ENCODE measurements at places on chromosomes 6 and 20.

GRCh38 chr6:20028143-20028542 is 184.1 kb downstream of the MBOAT1 start:
- DNase-seq: no peak

DNA sequence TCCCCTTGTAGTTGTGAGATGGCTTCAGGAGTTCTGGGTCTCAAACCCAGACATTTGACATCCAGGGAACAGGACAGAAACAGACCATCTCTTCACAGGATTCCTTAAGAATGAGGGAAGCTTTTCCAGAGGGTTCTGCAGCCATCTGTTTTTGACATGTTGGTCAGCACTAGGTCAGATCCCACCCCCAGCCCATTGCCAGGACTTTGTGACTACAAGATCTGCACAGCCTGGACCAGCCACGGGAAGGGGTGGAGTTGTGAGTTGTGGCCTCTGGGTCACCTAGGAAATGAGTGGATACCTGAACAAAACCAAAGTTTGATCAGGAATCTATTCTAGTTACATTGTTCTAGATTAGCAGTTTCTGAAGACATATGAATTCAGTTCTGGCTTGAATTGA is 39.2 kb upstream of the SSTR4 start:
- DNase-seq: no peak

DNA sequence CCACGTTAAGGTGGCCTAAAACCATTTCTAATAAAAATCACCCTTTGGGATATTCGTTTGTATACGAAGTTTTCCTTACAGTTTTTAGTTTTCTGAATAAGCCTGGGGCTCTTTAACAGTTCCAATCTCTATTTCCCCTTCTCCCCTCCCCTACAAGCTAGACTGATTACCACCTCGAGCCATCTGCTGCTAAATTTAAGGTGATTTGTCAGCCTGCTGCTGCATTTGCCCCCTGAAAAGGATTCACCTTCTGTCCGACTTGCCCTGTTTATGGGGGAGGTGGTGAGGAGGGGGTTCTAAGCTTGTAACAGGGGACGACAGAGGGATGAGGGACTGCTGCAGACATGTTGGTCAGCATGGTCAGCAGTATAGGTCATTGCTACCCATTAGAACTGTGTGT is 146.3 kb downstream of the JARID2 start:
- DNase-seq: no peak

DNA sequence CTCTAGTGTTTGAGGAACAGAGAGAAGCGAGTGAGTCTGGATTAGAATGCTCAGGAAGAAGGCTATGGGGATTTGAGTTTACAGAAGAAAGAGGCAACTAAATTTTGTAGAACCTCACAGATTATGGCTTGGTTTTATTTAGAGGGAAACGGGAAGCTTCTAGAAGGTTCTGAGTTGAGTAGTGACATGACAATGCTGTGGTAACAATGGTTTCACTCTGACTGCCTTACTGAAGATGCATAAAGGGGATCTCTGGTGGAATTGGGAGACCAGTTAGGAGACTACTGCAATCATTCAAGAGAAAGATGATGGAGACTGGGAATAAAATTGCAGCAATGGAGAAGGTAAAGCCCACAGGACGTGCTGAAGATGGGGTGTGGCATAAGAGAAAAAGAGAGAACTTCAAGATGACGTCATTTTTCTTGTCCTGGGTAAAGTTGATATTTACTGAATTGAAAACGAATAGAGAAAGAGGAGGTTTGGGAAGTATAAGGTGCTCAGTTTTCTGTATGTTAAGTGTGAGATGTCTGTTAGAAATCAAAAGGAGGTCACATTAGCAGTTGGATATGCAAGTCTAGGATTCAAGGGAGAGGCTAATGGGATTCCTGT is 710.1 kb upstream of the NRSN1 start:
- no peak for DNase-seq

- DNase-seq: no peak
These were observed 10.3 kb downstream of the PREX1 start for GRCh38 chr20:48817367-48818030.

DNA sequence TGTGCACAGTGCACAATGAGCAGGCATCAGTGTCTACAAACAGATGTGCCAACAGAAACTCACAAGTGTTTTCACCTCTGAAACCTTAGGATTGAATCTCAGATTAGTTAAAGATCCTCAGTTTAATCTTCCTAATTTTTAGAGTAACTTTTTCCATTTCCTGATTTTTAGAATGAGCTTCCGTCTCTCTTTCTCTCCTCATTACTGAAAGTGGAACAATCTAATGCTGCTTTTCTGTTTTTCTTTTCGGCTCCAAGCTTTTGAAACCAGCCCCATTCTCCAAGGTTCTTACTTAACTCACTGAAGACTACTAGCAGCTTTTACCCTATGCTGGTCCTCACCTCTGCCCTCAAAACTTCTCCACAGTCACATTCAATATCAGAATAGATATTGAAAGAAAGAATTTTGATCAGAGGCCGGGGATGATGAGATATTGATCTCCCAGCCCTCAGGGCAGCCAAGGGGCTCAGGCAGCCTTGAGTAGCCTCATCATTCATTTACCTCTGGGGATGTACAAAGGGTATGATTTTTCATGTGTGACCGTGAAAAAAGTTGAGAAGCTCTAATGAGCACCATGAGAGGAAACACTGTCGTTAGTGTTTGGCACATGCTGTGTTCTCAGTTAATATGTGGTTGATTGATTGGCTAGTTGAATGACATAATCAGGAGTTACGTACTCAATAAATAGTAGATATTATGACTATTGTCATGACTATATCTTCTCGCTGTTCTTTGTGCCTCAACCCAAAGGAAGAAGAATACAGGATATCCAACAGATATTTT is 11.9 kb upstream of the STK38 start:
- no peak for DNase-seq
